Cerebellum (tissue), 4 donors: ENCODE measurements at places on chromosomes 12 and 14. TPM values are rescaled to one million over a fixed set of nuclear protein-coding genes. Genes with fewer than 3 reads are reported as not detected.

OR6S1 gene
- total RNA-seq = not detected

BMAL2 gene
- total RNA-seq = 12.9 TPM

LRCOL1 gene
- not detected for total RNA-seq

TPPP2 gene
- not detected for total RNA-seq

DNA sequence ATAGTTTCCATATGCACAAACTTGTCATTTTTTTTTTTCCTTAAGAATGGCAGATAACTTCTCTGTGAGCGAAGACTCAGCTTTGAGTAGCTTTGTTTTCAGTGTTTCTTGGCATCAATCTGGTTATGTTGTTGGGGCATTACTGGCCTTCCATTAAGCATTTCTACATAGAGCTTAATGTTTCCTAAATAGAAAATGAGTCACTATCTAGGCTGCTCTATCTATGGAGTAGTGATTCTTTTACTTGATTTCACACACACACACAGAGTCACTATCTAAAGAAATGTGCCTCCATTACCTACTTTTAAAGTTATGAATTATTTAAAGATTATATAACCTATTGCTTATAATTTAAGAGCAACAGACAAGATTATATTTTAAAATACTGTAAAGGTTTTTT is 53.9 kb downstream of the TMEM260 start:
- DNase-seq = no peak

DNA sequence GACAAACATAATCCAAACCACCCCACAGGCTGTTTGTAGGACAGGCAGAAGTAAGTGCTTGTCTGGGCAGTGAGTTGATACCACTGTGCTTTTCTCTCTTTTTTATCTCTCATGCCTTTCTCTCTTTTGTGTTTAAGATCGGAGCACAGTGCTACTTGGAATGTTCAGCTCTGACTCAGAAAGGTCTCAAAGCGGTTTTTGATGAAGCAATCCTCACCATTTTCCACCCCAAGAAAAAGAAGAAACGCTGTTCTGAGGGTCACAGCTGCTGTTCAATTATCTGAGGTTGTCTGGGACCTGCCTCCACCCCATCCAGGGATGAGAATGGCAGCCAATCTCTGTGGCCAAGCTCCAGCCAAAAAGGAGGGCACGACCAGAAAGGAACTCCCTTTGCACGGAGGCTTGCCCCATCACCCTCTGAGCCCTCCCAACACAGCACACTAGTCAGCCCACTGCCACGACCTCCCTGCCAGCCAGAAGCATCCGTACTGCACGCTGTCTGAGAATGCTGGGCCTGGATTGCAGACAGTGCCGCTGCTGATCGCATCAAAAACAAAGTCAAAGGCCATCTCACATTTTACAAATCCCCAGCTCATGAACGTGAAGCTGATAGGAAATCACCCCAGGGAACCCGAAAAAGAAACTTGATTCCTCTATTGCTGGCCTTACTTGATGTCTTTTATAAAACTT is 27.8 kb downstream of the GPHB5 start:
- no peak for DNase-seq

GRCh38 chr14:37595809-37596621 is 586 bp downstream of the TTC6 start:
- no peak for DNase-seq

GRCh38 chr12:97813301-97813700 is 350.7 kb downstream of the RMST start:
- no peak for DNase-seq

GRCh38 chr12:113146999-113147398 is 2.5 kb upstream of the CFAP73 start:
- DNase-seq = no peak

GRCh38 chr14:54258382-54258781 is 138.4 kb upstream of the CDKN3 start:
- no peak for DNase-seq

GRCh38 chr14:99382071-99382470 is 98.6 kb downstream of the SETD3 start:
- no peak for DNase-seq

GRCh38 chr12:51972849-51973273 is 21.4 kb downstream of the ACVR1B start:
- no peak for DNase-seq

- DNase-seq = no peak
Observed at GRCh38 chr14:51653775-51654532, 2.2 kb downstream of the FRMD6 start.

DNA sequence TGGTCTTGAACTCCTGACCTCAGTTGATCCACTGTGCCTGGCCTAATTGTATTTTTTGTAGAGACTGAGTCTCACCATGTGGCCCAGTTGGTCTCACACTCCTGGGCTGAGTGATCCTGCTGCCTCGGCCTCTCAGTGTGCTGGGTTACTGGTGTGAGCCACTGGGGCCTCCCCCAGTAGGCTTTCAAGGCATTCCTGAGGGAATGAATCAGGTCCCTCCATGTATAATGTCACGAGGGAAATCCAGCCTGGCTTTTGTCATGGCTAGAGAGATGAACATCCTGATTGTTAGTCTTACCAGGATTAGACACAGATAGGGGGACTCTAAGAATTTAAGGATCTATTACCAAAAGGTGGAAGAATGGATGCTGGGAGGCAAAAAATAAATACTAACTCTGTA is 51.9 kb downstream of the CPSF2 start:
- no peak for DNase-seq
